ENCODE measurements at places on chromosomes 16 and 17.

GRCh38 chr17:14361945-14362508 is 61.1 kb downstream of the HS3ST3B1 start:
- no peak for DNase-seq

GRCh38 chr17:44382917-44383316 is 6.5 kb downstream of the ITGA2B start:
- no peak for DNase-seq

- no peak for DNase-seq
Observed at GRCh38 chr16:84497418-84498222, 6.8 kb downstream of the MEAK7 start.

DNA sequence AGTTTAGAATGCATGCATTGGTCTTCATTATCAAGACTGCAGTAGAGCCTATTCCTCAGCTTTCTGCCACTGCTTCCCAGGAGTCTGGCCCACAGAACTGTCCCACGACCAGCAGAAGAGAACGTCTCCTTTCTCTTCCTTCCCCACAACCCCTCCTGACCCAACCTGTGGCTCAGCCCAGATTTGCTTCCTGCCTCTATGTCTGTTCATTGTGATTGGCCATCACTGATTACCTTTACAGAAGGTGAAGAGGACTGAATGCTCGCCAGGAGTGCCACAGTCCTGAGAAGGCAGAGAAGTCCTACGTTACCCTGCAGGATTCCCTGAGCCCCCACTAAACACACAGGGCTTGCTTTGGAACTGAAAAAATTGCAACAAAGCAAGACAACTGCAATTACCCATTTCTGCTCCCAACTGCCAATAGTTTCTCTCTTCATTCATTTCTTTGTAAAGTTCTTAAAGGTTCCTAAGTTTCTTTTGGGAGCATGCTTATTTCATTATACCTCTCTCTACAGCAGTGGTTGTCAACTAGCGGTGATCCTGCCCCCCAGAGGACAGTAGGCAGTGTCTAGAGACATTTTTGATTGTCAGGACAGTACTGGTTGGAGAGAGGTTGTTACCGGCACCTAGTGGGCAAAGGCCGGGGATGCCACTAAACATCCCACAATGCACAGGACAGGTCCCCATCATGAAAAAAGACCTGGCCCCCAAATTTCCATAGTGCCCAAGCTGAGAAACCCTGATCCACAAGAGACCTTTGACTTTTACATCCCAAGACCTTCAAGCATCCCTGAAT is 4.5 kb upstream of the NAT9 start:
- DNase-seq = no peak

GRCh38 chr16:10122546-10122945 is 59.7 kb downstream of the GRIN2A start:
- no peak for DNase-seq

GRCh38 chr16:268141-269053 is 7.3 kb downstream of the RGS11 start:
- DNase-seq = no peak

DNA sequence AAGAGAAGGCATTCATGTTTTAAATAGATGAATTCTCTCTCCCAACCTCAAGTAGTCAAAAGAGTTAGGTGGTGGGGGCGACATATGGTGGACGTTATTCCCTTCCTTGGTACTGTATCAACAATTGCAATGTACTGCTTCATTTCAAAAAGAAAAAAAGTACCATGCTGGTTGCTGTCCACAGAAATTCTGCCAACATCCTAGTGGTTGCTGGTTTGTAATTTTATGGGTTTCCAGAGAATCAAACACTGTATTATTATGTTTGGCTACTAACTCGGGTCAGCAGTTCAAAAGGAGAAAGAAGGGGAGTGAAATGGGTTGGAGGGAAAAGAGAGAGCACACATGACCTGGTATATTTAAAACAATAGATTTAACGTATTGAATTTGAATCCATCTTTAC is 61.1 kb upstream of the KCNJ16 start:
- DNase-seq = no peak

DNA sequence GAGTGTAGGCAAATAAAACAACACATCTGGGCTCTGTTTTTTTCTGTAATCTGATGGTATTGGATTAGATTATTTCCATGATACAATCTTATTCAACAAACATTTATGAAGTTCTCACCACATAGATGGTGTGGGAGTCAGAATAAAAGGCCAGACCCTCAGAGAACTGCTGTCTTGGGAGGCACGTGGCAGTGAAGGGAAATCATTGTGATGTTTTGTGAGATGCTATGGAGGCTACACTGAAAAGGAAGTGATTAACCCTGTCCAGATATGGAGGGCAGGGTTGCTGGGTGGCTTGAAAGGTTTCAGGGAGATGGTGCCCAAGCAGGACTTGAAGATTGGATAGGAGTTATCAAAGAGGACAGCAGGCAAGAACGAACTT is 35.6 kb downstream of the DHRS7B start:
- DNase-seq = no peak

DNA sequence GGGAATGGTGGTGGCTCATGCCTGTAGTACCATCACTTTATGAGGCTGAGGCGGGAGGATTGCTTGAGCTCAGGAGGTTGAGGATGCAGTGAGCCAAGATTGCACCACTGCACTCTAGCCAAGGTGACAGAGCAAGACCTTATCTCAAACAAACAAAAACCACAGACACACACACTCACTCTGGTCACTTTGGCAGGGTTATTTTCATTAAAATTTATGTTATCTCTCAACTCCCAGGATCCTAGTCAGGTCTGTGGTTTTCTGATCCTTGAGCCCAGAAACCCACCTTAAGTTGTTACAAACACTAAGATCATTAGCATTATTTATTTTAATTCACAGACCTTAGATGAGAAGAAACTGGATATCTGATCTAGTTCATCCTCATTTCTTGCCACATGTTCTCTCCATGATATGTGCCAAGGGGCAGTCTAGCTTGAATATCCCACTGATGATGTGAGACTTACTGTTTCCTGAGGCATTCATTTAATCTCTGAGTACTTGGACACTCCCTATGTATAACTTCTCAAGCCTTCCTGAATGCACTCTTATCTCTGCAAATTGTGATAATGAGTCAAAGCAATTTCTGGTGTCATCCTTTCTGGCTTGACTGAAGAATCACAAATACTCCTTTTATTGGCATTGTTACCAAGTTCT is 9.6 kb downstream of the ABHD15 start:
- no peak for DNase-seq

- DNase-seq = no peak
Observed at GRCh38 chr17:8421571-8421970, 14.1 kb upstream of the NDEL1 start.

DNA sequence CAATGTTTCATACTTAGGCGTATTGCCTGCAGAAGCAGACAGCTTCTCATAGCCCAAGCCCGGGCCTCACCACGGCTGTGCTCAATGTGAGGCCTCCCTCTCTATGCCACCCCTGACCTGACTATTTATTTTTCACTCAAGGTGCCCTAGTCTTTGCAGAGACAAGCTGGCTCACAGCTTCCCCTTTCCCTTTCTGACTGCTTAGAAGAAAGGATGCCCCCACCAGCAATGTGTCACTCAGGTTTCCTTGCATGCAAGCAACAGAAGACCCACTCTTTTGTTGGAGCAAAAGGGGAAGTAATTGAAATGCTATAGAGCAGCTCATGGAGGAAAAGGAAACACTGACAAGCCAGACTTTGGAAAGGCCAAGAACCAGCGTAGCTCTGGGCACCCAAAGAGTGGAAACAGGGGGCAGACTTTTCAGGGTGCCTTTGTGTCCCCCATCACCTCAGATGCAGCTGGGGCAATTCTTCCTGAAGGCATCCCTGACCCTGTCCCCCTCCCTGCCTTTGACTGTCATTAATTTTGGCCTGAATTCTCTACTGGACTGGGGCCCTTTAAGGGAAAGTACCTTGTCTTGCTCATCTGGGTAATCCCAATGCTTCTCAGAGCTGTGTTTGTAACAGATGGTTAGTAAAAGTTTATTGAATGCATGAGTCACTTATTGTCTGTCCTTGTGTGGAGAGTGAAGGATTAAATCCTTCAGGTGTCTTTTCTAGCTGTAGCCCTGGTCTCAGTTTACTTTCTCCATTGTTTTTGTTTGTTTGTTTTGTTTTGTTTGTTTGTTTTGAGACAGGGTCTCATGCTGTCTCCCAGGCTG is 17.8 kb downstream of the RGS9 start:
- no peak for DNase-seq

DNA sequence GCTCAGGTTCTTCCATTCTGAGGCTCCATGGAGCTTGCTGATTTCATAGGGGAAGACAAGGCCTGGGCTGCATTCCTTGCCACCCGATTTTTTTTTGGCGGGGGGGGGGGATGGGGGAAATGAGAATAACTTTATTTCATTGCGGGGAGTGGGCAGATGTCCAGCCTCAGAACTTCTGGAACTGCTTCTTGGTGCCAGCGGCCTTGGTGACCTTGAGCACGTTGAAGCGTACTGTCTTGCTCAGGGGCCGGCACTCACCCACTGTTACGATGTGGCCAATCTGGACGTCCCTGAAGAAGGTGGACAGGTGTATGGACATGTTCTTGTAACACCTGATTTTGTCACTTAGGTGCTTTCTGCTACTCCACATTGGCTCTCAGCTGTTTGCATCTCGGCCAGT is 8.3 kb upstream of the CENPT start:
- DNase-seq = no peak

GRCh38 chr16:4862639-4863038 is 15.4 kb downstream of the UBN1 start:
- DNase-seq = no peak

- peak; percentile 87 for DNase-seq
Observed at GRCh38 chr17:82320956-82321927, 3.8 kb upstream of the CD7 start.

- DNase-seq = no peak
Observed at GRCh38 chr16:85474621-85475217, 138.4 kb upstream of the GSE1 start.

GRCh38 chr17:42537156-42537805 is 1.2 kb downstream of the NAGLU start:
- DNase-seq = no peak

Data from activated CD4-positive, alpha-beta T cell treated with anti-CD3 and anti-CD28 coated beads for 4 hours (primary cell).